Activated T-cell treated with anti-CD3 and anti-CD28 coated beads, Interleukin-2, amount 50 U/mL, for 72 hours (primary cell): ENCODE measurements at places on chromosomes 3 and 15. TPM values are rescaled to one million over a fixed set of nuclear protein-coding genes. Genes with fewer than 3 reads are reported as not detected.

DNA sequence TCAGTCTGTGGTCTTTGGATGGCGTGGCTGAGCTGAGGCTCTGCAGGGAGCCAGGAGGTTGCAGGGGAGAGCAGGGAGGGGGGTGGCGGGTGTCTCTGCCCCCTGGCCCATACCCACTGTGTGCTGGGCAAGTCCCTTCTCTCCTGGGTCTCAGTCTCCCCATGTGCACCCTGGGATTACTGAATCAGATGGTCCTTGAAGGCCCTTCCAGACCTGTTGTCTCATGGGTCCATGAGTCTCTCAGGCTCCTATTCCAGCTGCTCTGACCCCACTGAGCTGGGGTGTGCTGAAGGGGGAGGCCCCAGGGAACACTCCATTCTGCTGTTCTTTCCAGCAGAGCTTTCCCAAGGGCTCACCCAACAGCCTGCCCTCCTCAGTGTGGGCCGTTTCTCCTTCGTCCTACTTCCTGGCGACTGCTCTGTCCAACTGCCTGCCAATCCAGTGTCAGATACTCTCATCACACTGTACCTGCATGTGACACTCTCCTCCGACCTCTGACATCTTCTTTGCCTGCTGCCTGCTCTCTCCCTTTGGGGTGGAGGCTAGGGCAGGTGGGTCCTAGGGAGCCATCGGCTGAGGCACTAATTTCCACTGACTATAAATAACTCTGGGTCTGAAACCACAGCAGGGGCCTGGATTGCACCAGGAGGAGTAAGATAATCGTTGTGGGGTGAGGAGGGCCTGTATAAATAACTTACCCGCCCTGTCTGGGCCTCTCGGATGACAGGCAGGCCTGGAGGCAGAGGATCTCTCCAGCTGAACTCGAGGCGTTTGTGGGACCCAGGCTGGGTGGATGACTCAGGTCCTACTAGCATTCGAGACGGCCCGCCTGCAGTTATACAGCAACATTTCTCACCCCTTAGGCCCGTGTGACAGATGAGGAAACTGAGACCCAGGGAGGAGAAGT, 67.1 kb downstream of the ATP2B2 start:
- no peak for DNase-seq

DNA sequence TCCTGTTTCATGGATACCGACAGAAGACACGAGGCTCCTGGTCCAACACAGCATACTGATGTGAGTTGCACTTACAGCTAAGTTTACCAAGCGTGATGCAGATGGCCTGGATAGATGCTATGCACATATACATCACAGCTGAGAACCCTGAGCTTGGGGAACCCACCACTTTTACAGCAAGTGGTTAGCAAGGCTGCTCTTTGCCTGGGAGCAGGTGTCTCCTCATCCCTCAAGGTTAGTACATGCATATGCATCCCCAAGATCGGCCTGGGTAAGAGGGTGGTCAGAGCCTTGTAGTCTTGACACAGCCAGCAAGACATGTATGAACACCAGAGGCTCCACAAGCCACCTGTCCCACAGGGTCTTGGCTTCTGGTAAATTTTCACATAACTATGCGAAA, 28.3 kb downstream of the LRRC2 start:
- DNase-seq: no peak

GRCh38 chr3:154428286-154429206, 1.4 kb downstream of the GPR149 start:
- DNase-seq: no peak

Gene SEMA3F
- total RNA-seq: not detected

- no peak for DNase-seq
Observed at GRCh38 chr3:187909866-187910265, 164.6 kb upstream of the BCL6 start.

GRCh38 chr15:53389271-53390037, 370.0 kb downstream of the WDR72 start:
- DNase-seq: no peak

DNA sequence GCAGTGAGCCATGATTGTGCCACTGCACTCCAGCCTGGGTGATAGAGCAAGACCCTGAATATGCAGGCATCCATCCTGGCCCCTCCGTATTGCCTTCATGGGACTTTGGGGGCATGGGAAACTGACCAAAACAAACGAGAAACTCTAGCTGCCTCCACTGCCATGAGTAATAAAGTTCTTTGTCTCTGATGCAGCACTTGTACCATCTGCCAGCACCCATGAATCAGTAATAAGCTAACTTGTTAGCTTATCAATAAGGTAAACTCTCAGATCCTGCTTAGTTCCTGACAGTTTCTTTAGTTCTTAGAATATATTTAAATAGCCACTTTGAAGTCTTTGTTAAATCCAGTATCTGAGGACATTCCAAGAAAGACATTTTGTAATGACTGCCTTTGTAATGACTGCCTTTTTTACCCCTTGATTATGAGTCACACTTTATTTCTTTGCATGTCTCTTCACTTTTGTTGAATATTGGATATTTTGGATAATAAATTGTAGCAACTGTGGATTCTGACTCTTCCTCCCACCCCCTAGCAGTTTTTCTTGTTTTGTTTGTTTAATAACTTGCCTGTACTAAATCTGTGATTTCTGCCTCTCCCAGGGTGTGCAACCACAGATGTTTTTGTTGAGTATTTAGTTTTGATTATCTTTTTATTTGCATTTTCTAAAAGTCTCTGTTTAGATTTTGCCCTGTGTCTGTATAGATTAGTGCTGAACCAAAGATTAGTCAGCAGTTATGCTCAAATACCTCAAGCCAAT, 136.9 kb downstream of the HCN4 start:
- DNase-seq: no peak

- peak; percentile 17 for DNase-seq
Observed at GRCh38 chr3:49295489-49296058, 18.5 kb upstream of the C3orf62 start.

Gene PRKCI
- 36.9 TPM for total RNA-seq

Gene GHSR
- not detected for total RNA-seq
